NCI-H446 treated with DMSO at 0.1 percent for 48 hours (cell line): ENCODE measurements at places on chromosomes 3 and 15.

DNA sequence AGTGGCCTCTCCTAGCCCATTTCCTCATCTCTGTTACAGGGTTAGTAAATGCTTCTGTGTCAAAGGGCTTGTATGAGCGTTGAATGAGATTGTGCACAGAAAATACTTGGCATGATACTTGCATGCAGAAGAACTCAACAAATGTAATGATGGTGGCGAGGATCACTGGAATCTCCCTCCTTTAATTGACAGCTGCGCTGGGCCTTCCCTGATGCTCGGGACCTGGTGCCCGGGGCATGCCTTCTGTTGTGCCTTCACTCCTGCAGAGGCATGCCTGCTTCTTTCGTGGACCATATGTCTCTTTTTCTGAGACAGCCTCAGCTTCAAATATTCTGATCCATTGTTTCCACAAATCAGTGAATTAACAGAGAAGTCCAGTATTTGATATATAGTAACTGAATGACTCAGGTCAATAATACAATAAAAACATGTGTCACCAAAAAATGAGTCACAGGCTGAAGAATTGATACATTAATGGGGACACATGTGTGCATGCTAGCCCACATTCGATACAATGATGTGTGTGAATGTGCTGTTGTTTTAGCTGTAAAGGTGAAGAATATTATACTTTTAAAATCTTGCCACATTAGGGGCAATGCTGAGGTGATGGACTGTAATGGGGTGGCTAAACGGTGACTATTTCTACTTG lies 243.3 kb upstream of the TBL1XR1 start:
- DNase-seq: peak; percentile 70

GRCh38 chr15:25092661-25093060 lies 137.9 kb downstream of the SNRPN start:
- no peak for DNase-seq

DNA sequence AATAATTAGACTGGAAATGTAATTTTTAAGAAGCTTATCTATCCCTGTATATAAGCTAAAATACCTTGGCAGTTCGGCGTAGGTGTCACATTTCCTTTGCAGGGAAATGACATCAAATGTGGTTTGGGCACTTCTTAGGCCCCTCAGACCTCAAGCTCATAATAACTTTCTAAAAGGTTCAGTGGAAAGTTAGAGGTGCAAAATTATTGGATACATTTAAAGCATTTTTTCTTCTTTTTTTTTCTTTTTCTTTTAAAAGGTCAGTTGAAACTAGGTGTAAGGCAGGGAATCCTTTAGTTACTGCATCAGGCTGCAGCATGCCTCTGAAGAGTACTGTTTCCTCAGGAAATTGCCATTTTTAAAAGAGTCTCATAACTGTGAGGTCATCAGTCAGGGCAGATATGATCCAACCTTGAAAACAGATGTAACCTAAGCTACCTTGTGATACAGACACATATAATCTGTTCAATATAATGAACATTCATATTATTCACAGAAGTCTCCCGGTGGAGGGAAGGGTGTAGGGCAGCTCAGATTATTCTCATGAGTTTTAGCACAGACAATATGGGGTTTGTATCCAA lies 4.8 kb downstream of the SACM1L start:
- no peak for DNase-seq

DNA sequence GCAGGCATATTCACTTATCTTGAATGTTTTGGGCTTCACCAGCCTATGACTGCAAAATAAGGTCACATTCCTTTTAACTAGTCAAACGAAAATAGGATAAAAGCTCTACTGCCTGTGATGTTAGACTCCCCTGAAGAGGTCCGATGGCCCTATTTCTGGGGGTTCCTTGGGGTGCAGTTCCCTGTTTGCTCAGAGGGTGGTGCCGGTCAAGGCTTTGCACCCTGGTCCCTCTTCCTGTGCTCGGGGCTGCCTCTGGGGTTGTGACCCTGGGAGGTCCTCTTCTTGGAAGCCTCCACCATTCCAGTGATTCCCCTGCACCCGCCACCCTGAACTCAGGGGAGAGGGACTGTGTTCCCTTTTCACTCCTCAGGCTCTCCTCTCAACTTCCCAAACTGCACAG lies 86.7 kb upstream of the ANKRD34C start:
- no peak for DNase-seq
